ENCODE measurements at places on chromosomes 5 and 9.

GRCh38 chr5:16740066-16740810, 123.4 kb upstream of the RETREG1 start:
- peak; percentile 14 for DNase-seq

DNA sequence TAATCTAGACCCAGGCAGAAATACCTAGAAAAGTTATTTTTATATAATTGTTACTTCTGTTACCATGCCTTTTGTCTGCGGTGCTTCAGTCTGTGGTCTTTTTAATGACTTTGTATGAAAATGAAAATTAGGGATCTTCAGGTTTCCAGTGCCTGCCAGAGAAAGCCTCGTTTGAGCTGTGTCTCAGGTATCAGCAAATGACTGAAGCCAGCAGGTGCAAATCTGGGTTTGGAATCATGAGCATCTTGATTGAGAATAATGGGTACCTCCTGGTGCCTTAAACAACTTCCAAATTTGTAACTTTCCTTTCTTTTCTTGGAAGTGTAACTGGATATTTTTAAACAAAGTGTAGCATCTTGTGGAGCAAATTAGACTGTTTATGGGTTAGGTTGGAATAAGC, 4.3 kb downstream of the ZBTB34 start:
- DNase-seq = no peak

DNA sequence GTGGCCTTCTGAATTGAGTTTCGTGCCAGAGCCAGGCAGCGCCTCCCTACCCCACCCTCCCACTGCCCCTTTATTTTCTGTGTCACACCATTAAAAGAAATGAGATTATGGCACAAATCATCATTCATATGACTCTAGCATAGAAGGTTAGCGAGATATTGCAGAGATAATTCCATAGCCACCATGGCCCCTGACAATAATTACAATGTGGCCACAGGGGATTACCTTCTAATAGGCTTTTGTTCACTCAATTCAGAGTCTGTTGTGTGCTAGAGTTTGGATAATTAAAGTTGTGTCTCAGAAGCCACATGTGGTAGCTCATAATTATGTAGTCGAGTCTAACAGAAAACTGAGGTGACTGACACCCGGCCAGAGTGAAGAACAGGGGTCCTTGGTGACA, 428.1 kb downstream of the ARHGEF28 start:
- DNase-seq = peak; percentile 15

DNA sequence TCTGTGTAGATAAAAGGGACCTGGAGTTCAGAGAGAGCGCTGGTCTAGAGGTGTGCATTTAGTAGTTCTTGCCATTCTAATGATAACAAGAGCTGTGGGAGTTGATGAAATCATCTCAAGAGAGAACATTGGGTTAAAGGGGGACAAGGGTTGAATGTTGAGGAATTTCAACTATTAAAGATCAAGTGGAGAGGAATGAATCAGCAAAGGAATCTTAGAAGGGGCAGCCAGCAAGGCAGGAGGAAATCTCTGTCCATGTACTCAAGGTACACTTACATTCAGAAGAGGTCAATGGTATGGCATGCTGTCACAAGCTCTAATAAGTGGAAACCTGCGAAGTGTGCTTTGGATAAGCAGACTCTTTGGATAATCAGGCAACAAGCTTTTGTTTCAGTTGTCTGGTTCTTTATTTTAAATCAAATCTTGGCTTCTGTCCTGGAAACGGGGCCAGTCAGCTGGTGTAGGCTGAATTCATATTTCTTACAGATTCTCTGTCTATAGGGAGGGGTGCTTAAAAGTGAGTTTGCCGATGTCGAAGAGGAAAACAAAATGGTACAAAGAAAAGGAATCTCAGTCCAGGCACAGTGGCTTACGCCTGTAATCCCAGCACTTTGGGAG, 320.5 kb upstream of the CD180 start:
- no peak for DNase-seq

DNA sequence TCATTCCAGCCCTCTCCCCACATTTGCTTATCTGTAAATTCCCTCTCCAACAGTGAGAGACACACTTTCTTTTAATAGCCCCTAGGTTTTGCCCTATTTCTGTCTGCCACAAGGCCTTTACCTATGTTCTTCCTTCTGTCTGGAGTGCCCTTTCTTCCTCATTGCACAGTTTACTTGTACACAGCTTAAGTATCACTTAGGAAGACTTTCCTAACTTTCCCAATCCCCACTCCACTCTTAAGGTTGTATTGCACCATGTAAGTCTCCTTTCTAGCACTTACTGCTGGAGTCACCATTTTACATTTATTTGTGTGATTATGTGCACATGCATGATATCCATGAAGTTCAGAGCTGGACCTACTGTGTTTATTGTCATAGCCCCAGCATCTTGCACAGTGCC, 10.8 kb upstream of the CKMT2 start:
- DNase-seq = no peak

- DNase-seq = no peak
These were observed 83.9 kb downstream of the RIC1 start for GRCh38 chr9:5712651-5713390.

DNA sequence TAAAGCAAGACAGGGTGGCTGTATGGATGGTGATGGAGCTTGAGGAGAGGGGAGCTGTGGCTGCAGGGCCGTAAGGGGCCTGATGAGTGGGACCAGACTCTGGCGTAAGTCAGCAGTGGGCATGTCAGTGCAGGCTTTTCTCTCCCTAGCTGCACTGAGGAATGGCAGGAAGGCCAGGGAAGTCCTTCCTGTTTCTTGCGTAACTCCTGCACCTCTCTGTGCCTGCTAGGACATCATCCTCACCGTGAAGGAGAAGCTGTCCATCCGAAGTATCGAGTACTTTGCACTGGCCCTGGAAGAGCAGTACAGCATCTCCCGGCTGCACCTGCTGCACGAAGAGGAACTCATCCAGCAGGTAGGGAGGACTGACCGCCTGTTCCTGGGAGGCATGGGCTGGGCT, 24.1 kb upstream of the TRMT10B start:
- no peak for DNase-seq

- DNase-seq = no peak
These were observed 328.2 kb downstream of the SLIT3 start for GRCh38 chr5:168972731-168973130.

GRCh38 chr5:171913987-171914273, 92.5 kb downstream of the FBXW11 start:
- no peak for DNase-seq

GRCh38 chr5:11815916-11816315, 88.3 kb downstream of the CTNND2 start:
- no peak for DNase-seq

DNA sequence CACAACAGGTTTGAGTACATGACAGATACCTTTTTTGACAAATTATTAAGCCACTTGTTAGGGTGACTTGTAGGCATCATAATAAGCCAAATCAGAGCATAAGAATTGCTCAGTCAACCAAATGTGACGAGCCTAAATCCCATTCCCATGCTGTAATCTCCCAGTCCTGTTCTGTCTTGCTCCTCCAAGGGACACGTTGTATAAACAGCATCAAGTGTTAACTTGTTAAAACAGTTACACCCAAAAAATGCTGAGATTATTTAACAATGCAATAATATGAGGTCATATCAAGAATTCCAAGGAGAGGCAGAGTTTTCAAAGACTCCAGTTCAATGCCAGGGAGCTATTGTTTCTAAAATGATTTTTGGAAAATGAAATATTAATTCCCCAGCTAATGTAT, 76.2 kb downstream of the SH3TC2 start:
- DNase-seq = no peak

GRCh38 chr9:5436441-5436840, 1.3 kb downstream of the PLGRKT start:
- no peak for DNase-seq

Data from NCI-H2171 treated with DMSO at 0.1 percent for 48 hours (cell line).